ENCODE measurements at places on chromosomes 1 and 21.
A peak's percentile ranks its signal among the peaks of the same experiment; 100 is the strongest.

- DNase-seq = no peak
Measured at GRCh38 chr1:107545056-107545577, 404.3 kb downstream of the NTNG1 start.

DNA sequence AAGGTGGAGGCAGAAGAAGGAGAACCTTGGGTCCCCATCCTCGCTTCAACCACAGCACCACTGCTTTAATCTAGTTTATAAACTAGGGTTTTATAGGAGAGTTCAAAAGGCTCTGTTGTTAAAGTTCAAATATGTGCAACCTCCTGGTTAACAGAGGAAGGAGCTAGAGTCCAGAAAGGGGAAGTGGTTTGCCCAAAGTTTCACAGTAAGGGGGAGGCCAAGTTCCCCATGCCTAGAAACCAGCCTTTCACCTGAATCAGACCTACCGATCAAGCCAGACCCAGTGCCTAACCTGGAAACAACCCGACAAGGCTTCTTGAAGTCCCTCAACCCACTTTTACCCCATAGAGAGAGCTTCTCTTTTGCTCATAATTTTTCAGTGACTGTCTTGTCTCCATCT lies 106.5 kb downstream of the PLPP3 start:
- DNase-seq = no peak

GRCh38 chr1:35220976-35221375 lies 28.0 kb upstream of the SFPQ start:
- peak; percentile 27 for DNase-seq

- no peak for DNase-seq
Measured at GRCh38 chr1:200442537-200443156, 32.8 kb upstream of the ZNF281 start.

- no peak for DNase-seq
Measured at GRCh38 chr1:165524639-165525285, 19.0 kb upstream of the LRRC52 start.

GRCh38 chr1:237507005-237507404 lies 383.7 kb downstream of the ZP4 start:
- DNase-seq = no peak

DNA sequence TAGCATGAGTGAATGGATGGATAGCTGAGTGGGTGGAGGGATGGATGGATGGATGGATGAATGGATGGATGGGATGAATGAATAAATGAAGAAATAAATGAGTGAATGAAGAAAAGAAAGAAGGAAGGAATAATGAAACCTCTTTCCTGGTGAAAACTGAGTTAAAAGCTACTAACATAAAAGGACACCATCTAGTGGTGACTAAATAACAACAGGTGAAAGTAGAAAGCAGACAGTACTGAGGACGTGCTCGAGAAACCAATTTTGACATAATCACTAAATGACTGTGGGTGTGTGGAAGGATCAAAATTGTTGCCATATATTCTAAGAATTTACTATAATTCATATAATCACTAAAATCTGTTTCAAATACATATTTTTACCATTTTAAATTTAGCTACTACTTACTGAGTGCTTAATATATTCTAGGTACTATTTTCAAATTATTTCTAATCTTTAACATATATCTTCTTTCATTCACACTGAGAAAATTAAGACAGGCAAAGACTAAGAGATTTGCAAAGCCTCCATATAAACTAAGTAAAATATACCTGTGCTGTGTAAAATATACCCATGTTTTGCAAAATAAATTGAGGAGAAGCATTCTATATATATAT lies 522.9 kb downstream of the LRRIQ3 start:
- peak; percentile 16 for DNase-seq

All from cardiac fibroblast (primary cell).